ENCODE measurements at places on chromosomes 12 and 14.

GRCh38 chr12:9961106-9961505, 10.1 kb upstream of the CLEC12A start:
- DNase-seq, result no peak

DNA sequence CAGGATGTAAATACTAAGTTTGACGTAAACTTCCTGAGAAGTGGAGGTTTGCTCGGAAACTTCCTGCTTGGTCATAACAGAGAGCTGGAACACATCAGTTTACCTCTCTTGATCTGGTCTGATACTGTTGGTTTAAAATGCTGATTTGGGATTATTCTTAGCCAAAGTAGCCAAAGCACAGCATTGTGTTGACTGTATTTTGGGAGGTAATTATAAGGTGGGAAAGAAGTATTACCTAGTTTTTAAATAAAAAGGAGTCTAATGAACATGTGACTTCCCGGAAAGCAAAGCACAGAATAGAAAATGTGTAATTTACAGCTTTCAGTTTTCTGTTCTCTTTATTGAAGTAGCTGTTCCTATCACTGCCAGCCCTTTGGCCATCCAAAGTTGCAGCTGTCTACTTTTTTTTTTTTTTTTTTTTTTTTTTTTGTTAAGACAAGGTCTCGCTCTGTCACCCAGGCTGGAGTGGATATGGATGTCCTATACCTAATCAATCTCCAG, 52.2 kb upstream of the SRP54 start:
- no peak for DNase-seq

- no peak for DNase-seq
These were observed 12.6 kb downstream of the KCNH5 start for GRCh38 chr14:63032641-63033040.

DNA sequence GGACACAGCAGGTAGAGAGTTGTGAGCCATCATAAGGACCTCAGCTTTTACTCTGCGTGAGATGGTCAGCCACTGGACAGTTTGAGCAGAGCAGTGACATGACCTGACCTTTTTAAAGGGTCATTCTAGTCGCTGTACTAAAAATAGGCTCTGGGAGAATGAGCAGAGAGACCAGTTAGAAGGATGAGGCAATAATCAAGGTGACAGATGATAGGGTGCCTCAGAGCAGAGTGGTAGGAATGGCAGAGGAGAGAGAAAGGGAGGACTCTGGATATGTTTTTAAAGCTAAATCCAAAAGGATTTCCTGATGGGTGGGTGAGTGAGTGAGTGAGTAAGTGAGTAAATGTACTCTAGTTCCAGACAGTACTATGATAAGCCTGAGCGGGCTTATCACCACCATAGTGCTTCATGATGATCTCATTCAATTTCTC, 83.6 kb upstream of the ARHGAP5 start:
- DNase-seq, result no peak

DNA sequence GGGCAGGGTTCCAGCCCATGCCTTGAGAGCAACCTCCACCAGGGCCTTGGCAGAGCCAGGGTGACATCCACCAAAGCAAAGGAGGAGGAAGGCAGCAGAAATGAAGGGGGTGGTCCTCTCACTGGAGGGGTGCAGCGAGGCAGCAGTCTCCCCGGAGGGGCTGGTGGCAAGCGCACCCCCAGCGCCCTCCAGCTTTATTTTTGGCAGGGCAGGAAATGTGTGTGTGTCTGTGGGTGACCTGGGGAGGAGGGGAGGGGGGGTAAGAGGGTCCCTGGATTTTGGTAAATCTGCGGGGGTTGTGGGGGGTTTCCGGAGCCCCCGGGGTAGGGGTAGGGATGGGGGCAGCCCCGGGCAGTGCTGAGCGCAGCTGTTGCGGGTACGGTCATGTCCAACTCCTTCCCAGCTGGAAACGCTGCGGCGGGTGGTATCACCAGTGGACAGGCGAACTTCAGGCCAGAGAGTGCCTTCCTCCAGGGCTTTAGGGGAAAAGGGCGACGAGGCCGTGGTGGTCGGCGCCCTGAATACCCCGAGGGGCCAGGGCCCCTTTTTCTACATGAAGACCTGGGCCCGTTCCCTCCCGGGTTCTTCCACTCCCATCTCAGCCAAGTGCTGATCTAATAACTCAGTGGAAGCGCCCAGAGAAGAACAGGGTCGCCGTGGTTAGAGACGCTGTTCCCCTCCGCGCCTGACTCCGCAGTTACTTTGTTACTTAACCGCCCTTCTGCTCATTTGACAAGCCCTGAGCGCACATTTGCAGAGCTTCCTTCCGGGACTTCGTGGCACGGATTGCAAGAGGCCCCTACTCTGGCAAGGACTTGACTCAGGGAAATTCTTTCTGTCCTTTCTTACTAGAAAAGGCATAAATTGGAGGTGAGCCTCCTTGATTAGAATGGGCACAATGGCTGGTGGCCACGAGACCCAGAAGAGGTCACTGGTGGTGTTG, 55.2 kb downstream of the FOS start:
- DNase-seq, result peak; percentile 9

GRCh38 chr12:95548539-95549391, 2.5 kb downstream of the USP44 start:
- DNase-seq, result peak; percentile 31

DNA sequence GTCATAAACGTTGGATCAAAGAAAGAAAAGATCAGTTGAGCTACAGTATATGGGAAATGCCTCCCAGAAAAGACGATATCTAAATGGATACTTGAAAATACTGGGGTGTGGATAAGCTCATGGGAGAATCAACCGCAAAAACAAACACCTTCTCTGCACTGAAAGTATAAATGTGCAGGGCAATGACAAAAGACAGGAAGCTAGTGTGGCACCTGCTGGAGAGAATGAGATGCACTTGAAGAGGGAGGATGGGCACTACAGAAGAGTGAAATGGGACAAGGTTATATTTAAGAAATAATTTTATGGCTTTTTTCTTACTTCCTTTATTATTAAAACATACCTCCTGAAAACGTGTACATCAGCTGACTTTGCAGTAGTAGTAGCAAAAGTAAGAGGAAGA, 153.7 kb downstream of the PRKD1 start:
- no peak for DNase-seq

DNA sequence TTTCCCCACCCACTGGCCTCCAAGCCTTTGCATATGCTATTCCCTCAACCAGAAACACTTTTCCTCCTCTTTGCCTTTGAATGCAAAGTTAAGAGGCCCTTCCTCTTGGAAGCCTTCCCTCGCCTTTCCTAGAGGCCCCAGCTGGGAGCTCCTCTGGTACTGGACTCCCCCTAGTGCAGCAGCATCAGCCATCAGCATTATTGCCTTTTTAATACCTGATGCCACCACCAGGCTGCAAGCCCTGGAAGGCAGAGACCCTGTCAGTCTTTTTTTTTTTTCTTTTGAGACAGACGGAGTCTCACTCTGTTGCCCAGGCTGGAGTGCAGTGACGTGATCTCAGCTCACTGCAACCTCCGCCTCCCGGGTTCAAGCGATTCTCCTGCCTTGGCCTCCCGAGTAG, 19.1 kb upstream of the PLA2G1B start:
- DNase-seq, result no peak

DNA sequence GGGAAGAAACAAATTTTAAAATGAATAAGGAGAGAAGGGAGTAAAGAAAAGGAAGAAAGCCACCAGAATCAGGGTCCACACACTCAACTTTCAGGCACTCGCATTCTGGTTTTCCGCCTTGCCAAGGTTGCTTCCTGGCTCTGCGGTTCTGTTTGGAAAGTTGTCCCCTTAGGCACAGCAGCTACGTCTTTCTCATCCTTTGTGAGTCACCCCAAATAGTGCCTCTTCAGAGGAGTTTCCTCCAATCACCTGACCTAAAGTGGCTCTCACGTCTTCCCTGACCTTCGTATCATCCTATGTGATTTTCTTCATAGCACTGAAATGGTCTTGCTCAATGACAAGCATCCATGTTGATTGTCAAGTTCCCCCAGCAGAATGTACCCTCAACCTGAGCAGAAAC, 99.5 kb upstream of the TMCC3 start:
- no peak for DNase-seq

All from stimulated activated CD8-positive, alpha-beta memory T cell treated with anti-CD3 and anti-CD28 coated beads, Interleukin-7, amount 100 ng/mL, for 1 hour (primary cell).